Renal cortex interstitium (tissue), 15 donors: ENCODE measurements at places on chromosomes 16 and 17. TPM values are rescaled to one million over a fixed set of nuclear protein-coding genes. Genes with fewer than 3 reads are reported as not detected.

GRCh38 chr16:54118846-54119245 lies 167.7 kb downstream of the IRX3 start:
- DNase-seq = no peak

MAPT gene
- 7.1 TPM for polyA plus RNA-seq

DNA sequence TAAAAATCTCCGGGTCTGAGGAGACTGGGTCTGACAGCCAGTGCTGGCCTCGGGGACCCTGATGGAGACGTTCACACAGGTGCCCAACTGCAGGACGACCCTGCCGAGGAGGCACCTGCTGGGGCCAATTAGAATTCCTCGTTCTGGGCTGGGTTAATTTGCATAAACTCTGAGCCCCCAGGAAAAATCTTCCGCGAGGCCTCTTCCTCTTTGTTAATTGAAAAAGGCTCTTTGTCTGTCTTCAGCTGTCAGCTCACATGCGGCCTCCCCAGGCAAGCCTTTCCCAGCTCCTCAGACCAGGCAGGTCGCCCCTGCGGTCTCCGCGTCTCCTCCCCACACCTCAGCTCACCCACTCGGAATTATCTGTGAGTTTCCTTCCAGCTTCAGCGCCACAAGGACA lies 400.2 kb downstream of the SEC14L1 start:
- no peak for DNase-seq

DNA sequence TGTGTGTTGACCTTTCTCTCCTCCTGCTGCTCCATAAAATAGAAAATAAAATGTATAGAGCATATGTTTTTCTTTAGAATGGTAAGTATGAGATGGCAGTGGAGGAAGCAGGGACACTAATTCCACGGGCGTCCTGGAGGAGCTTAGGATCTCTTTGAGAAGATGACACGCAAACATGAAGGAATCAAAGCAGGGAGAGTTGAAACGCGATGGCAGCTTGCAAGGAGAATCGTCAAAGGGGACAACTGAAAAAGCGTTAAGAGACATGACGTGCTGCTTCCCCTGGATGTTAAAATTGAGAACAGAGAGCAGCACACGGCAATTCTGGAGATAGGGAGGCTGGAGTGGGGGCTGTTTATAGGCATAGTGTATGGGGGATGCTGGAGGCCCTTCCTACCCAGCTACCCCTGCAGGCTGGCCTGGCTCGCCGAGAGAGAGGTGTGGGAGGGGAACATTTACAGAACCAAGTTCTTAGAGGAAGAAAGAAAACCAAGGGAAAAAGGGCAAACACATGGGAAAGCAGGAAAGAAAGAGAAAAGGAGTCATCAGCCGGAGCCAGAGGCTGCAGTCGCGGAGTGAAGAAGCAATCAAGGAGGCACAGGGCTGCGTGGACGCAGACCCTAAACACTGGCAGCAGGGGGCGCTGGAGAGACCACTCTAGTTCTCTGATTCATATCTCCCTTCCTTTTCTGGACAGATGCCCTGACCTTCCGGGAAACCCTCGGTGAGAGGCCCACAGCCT lies 55.8 kb downstream of the MYH13 start:
- DNase-seq = no peak

DNA sequence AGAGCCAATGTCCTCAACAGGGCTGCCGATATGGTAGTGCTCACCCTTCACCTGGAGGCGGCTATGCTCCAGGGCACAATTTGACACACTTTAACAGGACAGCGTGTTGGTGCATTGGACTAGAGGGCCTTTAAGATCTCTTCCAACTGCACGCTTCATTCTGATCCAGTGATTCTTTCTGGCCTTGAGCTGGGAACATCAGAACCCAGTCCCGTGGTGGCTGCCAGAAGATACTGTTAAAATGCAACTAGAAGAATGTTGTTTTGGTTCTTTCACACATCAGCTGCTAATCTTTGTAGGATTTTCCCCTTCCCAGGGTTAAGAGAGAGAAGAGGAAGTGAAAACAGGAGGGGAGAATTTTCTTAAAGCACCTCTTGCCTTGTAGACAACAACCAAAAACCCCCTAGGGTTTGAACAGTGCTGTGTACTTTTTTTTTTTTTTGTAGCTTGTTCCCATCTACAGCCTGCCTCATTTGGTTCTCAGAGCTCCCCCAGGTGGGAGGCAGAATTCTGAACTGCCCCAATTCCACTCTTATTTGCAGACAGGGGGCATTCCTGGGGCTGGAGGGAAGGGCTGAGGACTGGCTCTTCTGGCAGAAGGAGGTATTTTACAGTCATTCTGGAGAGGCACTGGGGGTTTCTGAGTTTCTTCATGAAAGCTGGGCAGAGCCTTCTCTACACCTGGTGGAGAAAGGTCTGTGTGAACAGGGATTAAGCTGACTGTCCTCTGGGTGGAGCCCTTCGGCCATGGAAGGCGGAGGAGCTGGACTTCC lies 32.4 kb downstream of the SMARCE1 start:
- peak; percentile 39 for DNase-seq

GRAPL gene
- 3.6 TPM for polyA plus RNA-seq

DNA sequence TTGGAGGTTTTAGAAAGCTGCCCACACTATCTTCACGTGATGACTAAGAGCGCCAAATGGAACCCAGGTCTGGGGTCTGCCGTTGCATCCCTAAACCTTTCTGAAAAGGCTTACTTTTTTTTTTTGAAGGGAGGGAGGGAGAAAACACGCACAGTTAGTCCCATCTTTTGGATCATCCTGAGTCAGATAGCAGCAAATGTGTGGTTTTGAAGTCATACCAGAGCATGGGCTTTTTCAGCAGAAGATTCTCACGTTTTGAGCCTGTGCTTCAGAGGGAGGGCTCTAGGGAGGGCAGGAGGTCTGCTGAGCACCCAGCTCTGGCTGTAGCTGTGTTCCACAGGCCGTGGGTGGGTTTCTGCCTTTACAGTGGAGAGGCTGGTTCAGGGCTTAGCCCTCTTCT lies 194.7 kb downstream of the SNX29 start:
- no peak for DNase-seq

GRCh38 chr16:9098377-9099090 lies 7.1 kb downstream of the HAPSTR1 start:
- DNase-seq = no peak

GRCh38 chr17:43577664-43578403 lies 31.7 kb upstream of the ETV4 start:
- no peak for DNase-seq

CACNG1 gene
- polyA plus RNA-seq = not detected

GRCh38 chr17:75262112-75262606 lies 480 bp downstream of the MRPS7 start:
- no peak for DNase-seq

DNA sequence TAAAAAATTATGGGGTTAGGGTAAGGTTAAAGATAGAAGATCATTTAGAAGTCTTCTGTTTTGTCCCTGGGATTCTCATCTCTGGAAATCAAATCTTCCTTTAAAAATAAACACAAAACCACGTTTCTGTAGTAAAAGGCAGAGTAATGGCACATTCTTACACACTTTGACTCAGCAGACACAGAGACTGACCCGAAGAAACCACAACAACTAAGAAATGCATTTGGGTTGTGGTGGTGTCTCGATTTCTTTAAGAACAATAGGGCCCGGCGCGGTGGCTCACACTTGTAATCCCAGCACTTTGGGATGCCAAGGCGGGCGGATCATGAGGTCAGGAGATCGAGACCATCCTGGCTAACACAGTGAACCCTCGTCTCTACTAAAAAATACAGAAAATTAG lies 54.9 kb upstream of the MYH10 start:
- DNase-seq = no peak

SGCA gene
- 0.98 TPM for polyA plus RNA-seq
